ENCODE measurements at places on chromosomes 16 and 17. TPM values are rescaled to one million over a fixed set of nuclear protein-coding genes. Genes with fewer than 3 reads are reported as not detected.

The KATNIP gene
- 16.5 TPM for total RNA-seq

The PLK1 gene
- 1.3 TPM for total RNA-seq

The HAS3 gene
- 1.3 TPM for total RNA-seq

The KRTAP2-2 gene
- not detected for total RNA-seq

The YBX2 gene
- total RNA-seq = not detected

The C16orf46 gene
- not detected for total RNA-seq

The CCL1 gene
- not detected for total RNA-seq

The MYH1 gene
- not detected for total RNA-seq

The KCNJ12 gene
- under 0.01 TPM for total RNA-seq

The PDILT gene
- total RNA-seq = not detected

The STAT3 gene
- 81.7 TPM for total RNA-seq

The WNK4 gene
- total RNA-seq = 0.12 TPM

The CYBA gene
- total RNA-seq = 369 TPM
